ENCODE measurements at places on chromosomes 5 and 9.

DNA sequence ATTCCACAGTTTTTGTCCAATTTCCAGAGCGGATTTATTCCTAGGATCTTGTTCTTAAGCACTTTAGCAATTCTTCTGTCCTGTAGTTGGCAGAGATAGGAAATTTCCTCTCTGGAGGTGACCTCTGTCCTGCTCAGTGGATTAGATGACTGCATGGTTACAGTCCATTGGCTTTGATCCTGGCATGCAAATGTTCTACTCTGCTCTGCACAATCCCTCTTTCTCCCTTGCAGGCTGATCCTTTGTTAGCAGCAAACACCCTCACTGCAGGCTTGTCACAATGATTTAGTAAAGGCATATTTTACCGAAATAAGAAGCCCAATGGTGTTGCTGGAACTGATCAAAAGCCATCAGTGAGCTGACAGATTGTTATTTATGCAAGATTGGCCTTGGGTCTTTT lies 243.8 kb downstream of the COX7C start:
- DNase-seq = no peak

DNA sequence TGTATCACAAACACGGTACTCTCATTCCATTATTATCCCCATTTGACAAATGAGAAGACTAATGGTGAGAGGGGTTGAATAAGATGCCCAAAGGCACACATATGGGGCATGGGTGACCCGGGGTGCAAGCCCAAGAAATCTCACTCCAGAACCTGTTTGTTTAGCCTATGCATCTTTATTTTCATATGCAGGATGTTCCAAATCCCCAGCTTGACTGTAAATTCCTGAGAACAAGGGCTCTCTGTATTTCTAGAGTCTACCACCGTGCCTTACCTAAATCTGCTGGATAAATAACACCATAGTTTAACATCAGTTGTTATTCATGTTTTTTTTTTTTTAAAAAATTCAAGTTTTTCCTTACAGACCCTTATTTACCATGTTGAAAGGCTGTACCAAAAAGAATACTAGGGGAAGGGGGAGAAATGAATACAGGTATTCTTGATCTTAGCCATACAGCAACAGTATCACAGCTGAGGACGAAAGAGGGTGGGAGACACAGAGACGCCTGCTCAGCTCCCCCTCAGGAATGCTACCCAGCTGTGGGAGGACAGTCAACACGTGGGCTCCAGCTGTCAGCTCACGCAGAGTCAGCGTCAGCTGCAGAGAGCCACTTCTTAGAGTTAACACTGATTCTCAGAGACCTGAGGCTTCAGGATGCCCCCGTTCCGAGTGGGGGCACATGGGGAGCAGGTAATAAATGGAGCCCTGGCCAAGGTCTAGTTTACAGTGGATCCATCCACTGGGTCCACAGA lies 86.6 kb downstream of the MED27 start:
- no peak for DNase-seq

GRCh38 chr5:27938989-27939388 lies 900.6 kb upstream of the CDH9 start:
- no peak for DNase-seq

DNA sequence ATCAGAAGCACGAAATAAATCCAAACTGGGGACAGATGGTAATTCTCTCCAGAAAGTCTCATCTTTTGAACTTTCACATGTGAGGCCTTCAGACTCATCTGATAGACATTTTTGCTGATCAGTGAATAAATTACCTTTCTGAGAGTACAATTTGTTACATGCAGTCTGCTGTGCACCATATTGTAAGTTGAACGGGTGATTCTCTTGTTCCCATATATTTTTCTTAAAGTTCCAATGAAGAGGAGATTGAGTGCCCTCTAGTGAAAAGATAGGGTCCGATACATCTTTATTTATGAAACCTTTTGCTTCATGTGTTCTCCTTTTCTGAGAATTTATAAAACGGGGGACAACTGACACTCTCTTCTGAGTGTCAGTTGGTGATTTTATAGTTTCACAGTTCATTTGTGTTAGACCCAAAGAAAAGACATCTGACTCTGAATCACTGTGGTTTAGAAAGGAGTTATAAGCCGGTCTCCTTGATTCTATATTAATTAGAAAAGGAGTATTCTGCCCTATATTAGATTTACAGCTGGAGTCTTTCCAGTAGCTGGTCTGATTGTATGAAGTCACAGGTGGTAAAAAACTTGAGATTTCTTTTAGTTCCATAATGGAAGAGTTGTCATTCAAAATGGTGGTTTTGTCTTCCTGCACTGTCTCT lies 30.4 kb downstream of the GNG10 start:
- peak; percentile 35 for DNase-seq
